OCI-LY7 (cell line): ENCODE measurements at places on chromosomes 12 and 14.
A peak's percentile ranks its signal among the peaks of the same experiment; 100 is the strongest.

- no peak for DNase-seq
These were observed 65.3 kb downstream of the NKX2-1 start for GRCh38 chr14:36454599-36455240.

DNA sequence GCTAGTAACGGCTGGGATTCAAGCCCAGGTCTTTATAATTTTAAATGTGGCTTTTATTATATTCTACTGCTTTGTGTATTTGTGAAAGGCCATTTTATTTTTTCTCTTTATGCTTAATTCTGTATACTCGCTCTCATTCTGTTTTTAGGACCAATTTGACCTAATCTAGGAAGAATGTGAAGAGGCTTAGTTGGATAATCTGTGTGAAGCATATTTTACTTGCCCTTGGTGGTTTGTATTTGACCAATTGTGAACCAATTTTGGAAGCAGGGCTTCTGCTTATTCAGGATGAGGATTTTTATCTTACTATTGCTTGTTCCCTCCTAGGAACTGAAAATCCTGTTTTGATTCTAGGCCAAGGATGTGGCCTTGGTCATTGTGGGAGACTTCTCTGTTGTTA lies 113.1 kb downstream of the TTC6 start:
- no peak for DNase-seq

DNA sequence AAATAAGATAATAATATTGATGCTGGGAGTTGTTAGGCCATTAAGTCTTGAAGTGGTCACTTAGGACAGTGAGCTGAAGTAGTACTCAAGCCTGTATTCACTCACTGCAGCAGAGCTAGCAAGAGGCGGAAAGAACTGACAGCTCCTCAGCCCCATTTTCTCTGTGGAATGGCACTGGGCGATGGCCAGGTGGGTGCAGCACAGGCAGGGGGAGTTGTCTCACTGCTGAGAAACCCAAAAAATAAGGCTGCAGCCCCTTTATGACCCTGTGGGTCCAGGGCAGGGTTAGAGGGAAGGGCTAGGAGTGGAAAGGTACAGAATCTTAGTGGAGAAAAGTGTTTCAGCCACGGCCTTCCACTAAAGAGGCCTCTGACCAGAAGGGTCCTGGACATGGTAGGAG lies 35.5 kb downstream of the PDZRN4 start:
- no peak for DNase-seq

- DNase-seq: no peak
These were observed 262.8 kb downstream of the SLC16A7 start for GRCh38 chr12:59858508-59859170.

- DNase-seq: no peak
These were observed 43.8 kb upstream of the PSMA6 start for GRCh38 chr14:35248476-35248788.

GRCh38 chr12:63025116-63025515 lies 90.2 kb upstream of the PPM1H start:
- DNase-seq: no peak

- no peak for DNase-seq
These were observed 581.6 kb downstream of the GALC start for GRCh38 chr14:87411370-87411769.

- DNase-seq: peak; percentile 33
These were observed 35.4 kb downstream of the SPTB start for GRCh38 chr14:64844272-64844671.

GRCh38 chr12:18141048-18141982 lies 51.3 kb upstream of the RERGL start:
- no peak for DNase-seq

DNA sequence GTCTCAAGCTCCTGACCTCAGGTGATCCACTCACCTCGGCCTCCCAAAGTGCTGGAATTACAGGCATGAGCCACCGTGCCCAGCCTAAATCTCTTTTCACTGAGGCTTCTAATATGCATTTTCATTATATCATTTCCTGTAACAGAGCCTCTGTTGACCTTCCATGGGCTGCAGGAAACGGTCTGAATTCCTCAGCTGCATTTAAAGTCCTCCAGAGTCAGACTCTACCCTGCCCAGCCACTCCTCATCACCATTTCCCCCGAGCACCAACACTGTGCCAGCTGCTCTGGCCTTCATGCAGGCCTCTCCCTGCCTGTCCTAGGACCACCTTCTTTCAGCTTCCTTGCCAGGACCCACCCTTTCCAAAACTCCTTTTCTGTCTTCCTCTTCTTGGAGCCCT lies 9.8 kb upstream of the NFKBIA start:
- DNase-seq: no peak

- DNase-seq: no peak
These were observed 10.5 kb upstream of the BCL11B start for GRCh38 chr14:99282261-99283050.

- DNase-seq: no peak
These were observed 40.3 kb downstream of the NOPCHAP1 start for GRCh38 chr12:105026411-105026810.

DNA sequence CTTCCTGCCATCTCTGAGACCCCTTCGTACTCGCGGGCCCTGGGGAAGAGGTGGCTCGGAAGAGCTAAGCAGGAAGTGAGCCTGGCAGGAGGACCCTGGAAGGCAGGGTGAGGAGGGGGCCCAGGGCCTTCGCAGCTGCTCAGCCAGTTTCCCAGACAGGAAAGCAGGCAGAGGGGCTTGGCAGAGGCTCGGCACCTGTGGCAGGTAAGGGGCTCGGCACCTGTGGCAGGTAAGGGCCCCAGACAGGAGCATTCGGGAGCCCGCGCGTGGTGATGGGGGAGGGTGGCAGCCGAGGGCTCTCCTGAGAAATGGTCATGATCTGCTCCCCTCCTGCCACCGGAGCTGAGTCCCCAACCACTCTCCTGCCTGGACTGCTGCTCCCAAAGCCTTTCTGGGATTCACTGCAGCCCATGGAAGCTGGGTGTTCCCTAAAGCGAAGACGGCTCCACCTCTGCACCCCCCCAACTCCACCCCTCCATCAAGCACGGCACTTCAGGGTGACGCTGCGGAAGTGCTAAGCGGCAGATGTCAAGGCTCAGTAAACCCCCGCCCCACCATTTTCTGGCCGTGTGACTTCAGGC lies 63.2 kb downstream of the PRIMA1 start:
- no peak for DNase-seq

DNA sequence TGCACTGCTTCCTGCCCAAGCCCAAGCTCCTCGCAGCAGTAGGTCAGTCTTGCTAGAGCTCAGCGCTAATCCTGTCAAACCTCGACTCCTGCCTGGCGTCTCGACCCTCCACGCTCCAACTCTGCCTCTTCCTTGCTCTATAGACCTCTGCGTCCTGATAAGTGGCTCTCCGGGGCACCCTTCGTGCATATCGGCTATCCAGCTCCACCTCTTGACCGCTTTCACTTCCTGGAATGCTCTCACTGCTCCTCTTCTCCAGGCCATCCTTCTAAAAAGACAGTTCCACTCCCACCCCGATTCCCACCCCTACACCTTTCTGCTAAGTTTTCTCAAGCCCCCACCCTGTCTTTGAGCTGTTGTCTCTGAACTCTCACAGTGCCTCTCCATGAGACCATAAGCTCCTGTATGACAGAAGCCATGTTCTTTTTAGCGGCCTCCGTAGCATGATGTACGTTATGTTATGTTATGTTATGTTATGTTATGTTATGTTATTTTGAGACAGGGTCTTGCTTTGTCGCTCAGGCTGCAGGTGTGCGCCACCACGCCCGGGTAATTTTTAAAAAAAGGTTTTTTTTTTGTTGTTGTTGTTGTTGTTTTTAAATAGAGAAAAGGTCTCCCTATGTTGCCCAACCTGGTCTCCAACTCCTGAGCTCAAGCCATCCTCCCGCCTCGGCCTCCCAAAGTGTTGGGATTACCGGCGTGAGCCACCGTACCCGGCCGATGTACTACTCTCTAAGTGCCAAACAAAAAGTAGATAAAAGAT lies 601 bp downstream of the COX14 start:
- DNase-seq: peak; percentile 36

DNA sequence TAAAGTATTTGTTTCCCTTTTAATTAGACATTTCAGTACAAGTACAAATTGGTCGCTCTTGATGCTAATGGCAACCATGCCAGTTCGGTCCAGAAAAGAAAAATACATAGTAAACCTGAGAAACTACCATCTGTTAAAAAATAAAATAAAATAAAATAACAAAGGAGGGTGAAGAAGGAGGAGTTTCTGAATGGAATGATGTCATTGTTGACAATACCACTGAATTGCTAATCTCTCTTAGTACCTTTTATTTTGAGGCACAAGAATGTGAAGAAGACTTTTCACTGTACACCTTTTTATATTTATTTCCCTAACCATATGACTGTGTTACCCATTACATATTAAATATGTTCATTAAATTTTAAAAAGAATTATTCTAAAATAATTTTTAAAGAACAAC lies 19.5 kb downstream of the SPX start:
- no peak for DNase-seq

DNA sequence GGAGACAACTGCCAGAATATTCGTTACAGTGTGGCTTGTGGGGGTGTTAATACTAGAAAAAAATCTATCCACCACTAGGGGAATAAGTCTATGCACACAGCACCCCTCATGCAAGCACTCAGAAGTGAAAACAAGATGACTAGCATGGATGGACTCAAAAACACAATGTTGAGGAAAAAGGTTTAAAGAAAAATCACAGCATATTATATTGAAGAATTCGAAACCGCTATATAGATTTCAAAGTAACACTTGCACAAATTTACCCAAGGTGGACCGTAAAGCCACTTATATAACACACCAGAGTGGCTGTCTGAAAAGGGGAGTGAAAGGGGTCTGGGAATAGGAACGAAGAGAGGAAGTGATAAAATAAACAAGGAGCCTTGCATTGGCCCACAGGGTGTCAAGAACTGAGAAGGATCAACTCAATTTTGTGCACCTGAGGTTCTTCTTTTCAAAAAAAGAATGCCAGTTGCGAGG lies 544 bp downstream of the ABCD4 start:
- DNase-seq: peak; percentile 75

GRCh38 chr12:107775093-107775721 lies 703 bp downstream of the ASCL4 start:
- DNase-seq: no peak

DNA sequence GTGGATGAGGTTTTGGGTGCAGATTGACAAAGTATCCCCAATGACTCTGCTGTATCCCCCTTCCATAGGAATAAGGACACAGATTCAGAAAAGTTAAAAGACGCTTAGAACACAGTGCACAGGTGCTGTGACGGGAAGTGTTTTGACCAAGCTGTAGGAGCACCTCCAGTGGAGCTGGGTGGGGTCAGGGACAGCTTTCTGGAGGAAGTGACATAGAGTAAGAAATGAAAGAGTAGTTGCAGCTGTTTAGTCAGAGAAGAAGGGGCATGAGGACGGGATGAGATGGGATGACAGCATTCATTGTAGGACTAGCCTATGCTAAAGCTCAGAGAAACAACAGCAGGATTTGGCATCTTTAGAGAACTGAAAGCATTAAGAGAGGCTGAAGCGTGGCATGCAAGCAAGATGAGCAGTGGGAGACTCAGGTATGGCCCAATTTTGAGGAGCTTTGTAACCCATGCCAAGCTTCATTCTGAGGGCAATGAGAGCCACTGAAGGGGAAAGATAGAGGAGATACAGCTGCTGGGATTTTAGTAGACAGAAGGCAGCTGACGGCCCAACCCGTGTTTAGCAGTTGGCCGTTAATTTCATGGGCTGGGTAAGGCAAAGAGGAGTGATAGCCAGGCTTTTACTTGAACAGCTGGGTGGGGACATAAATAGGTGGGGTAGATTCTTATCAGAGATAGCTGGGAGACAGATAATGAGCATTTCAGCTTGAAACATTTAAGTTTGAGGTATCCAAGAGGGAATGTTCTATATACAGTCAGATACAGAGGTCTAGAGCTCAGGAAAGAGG lies 131.8 kb upstream of the KRAS start:
- peak; percentile 52 for DNase-seq

- no peak for DNase-seq
These were observed 345.8 kb downstream of the TMEM132D start for GRCh38 chr12:129558036-129558435.

- no peak for DNase-seq
These were observed 201.0 kb downstream of the SLC25A21 start for GRCh38 chr14:36971263-36971855.

DNA sequence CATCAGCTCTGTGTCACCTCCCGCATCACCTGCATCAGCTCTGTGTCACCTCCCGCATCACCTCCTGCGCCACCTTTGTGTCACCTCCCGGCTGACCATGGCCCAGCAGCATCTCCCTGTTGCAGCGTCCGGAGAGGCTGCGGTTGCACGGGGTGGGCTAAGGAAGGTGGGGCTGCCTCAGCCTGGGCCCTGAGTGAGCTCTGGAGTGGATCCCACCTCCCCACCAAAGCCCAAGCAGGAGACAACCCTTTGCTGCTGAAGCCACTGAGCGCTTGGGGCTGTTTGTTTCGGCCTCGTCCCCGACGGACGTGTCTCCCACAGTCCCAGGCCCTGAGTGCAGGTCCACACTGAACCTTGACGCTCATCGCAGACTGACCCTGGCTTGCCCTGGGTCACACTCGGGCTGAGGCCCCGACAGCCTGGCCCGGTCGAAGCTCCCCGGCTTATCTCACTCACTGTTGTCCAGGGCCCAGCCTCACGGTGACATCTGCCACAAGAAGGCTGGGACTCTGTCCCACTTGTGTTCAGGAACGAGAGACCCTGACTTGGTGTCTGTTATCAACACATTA lies 12.2 kb downstream of the TMEM121 start:
- DNase-seq: no peak

DNA sequence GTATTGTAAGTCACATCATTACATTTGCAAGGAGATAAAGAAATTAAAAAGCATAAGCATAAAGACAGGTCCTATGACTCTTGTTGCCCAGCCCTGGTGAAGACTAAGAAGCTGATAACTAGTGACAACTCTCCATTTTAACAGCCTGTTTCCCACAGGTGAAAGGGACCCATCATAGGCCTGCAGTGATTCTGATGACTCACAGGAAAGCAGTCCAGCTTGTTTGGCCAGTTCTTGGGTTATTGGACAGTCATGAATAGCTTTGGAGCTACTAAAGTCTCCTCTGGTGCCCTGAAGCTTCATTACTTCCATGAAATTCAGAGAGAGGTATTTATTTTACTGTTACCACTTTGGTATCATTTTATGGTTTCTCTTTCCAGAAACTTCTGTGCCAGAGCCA lies 55.5 kb upstream of the DYRK2 start:
- no peak for DNase-seq

GRCh38 chr12:125320177-125320576 lies 254.9 kb downstream of the AACS start:
- DNase-seq: no peak

GRCh38 chr14:105141026-105141425 lies 27.6 kb downstream of the JAG2 start:
- no peak for DNase-seq

GRCh38 chr12:42091769-42092168 lies 52.9 kb downstream of the GXYLT1 start:
- no peak for DNase-seq
